Spleen (tissue), 13 donors: ENCODE measurements at places on chromosomes 3 and 15.

- no peak overlapping the region for H3K27ac ChIP-seq
- no peaks in the 10 kb centered on the region for H3K4me1 ChIP-seq
- no peaks in the 10 kb centered on the region for H3K27me3 ChIP-seq
- no peaks in the 10 kb centered on the region for H3K36me3 ChIP-seq
- no peak for DNase-seq
These were observed 776.2 kb downstream of the FHIT start for GRCh38 chr3:60475096-60475495.

DNA sequence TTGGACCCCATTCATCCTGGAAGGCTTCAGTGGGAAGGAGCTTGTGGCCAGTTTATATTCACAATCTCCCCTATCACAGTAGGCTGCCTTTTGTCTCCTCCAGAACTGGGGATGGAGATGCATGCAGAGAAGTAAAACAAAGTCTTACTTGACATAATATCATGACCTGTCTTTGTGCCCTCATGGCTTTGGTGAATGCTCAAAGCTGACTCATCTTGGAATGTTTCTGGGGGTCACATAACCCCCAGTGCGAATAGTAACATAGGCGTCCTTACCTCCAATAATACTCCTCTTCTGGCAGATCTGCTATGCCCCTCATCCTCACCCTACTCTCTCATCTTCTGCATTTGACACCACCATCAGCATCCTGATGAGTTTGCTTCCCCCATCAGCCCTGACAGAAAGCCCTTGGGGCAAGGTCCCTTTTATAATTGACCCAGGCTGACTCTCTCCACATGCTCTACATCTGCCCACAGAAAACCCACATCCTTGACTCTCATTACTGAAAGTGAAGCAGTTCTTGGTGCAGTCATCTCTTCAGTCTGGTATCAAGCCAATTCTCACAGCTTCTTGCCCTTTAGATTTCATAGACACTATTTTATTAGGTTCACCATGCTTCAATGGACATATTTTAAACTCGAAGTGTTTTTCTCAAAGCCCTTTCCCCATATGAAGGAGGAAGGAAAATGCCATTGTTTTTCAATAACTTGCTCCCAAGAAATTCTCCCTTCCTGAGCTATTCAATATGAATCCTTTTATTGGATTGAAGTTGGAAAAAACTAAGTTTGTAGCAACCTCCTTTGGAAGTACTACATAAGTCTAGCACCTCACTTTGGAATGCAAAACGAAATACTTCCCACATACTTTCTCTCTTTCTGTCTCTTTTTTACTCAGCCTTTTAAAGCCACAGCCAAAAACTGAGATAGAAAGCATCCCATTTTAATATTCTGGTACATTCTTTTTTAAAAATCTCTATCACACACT is 36.6 kb downstream of the OSTN start:
- H3K36me3 ChIP-seq = no peaks in the 10 kb centered on the region
- no peak overlapping the region for H3K27ac ChIP-seq
- no peak overlapping the region for H3K4me3 ChIP-seq
- H3K27me3 ChIP-seq = no peaks in the 10 kb centered on the region

DNA sequence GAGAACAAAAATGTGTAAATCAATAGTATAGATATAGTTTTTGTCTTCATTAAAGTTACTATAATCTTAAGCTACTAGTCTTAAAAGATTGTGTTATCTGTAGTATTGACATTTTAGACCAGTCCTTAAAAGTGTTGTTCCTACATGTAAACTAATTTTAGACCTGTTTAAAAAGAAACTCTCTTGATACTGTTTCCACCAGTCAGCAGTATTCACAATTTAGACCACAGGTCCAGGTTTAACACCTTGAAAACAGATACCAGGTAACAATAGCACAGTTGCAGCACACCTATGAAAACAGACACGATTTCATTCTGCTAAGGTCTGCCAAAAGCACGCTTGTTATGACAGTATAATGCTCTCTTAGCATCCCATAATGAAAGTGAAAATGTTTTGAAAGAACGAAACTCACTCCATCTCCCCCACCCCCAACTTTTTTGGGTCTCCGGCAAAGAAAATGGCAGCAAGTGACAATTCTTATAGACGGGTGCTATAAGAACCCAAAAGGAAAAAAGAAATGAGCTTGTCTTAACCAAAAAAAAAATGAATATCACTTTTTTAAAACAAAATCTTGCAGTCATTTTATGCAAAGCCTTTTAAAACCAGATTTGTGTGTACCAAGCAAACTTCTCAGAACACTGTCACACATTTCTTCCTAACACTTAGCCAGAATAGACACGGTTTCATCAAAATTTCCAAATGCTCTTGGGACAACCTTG is 1.6 kb downstream of the EIF4E3 start:
- no peaks in the 10 kb centered on the region for H3K27me3 ChIP-seq
- no peaks in the 10 kb centered on the region for H3K36me3 ChIP-seq
- peaks cover 70% of the 10 kb centered on the region for H3K4me1 ChIP-seq
- H3K4me3 ChIP-seq = peak overlapping the region; percentile 70
- peak overlapping the region; percentile 88 for H3K27ac ChIP-seq

DNA sequence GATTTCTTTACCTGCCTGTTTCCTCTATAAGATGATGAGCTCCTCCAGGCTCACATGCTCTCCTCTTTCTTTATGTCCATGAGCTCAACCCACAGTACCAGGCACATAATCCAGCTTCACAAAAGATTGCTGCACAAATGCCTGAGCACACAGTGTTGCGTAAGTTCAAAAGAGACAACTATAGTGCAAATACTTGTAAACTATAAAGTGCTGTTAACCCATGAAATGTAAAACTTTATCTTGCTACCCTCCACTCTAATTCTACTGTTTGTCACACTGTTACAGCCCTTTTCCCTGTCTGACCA is 101.0 kb upstream of the LPP start:
- H3K36me3 ChIP-seq = no peaks in the 10 kb centered on the region
- no peak for DNase-seq
- H3K27me3 ChIP-seq = no peaks in the 10 kb centered on the region

GRCh38 chr3:176992978-176993377 is 204.3 kb downstream of the TBL1XR1 start:
- H3K27ac ChIP-seq = no peak overlapping the region
- H3K36me3 ChIP-seq = no peaks in the 10 kb centered on the region
- H3K4me3 ChIP-seq = no peak overlapping the region
- H3K27me3 ChIP-seq = no peaks in the 10 kb centered on the region
- DNase-seq = no peak
- H3K4me1 ChIP-seq = no peaks in the 10 kb centered on the region

DNA sequence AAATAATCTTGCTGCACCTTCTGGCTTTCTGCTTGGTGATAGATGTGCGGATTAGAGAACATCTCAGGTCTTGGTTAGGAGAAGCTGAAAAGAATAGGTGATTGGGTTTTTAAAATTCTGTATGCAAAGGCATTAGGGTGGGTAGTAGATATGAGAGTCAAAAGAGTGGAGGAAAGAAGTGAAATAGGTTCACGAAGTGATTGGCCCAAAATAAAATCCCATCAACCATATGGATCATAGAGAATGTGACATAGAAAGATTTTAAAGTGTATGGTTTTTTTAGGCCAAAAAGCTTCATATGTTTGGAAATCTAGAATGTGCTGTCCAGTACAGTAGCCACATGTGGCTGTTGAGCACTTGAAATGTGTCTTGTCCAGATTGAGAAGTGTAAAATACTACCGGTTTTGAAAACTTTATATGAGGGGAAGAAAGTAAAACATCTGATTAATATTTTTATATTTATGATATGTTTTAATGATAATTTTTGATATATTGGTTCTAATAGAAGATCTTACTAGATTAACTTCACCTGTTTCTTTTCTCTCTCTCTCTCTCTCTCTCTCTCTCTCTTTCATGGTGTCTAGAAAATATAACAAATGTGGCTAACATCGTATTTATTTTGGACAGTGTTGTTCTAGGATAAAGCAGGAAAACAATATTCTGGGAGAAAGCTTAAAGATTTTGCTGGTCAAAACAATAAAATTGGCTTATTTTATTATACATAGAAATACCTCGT is 2.9 kb downstream of the MBNL1 start:
- no peaks in the 10 kb centered on the region for H3K36me3 ChIP-seq
- H3K27me3 ChIP-seq = no peaks in the 10 kb centered on the region

- peaks cover 6% of the 10 kb centered on the region for H3K27me3 ChIP-seq
- no peak for DNase-seq
- H3K4me1 ChIP-seq = no peaks in the 10 kb centered on the region
- no peak overlapping the region for H3K27ac ChIP-seq
These were observed 180.3 kb upstream of the TSC22D2 start for GRCh38 chr3:150227839-150228238.

- no peak for DNase-seq
- no peak overlapping the region for H3K4me3 ChIP-seq
- H3K4me1 ChIP-seq = peaks cover 33% of the 10 kb centered on the region
- H3K27ac ChIP-seq = no peak overlapping the region
- no peaks in the 10 kb centered on the region for H3K27me3 ChIP-seq
These were observed 22.8 kb downstream of the USF3 start for GRCh38 chr3:113673593-113673992.

DNA sequence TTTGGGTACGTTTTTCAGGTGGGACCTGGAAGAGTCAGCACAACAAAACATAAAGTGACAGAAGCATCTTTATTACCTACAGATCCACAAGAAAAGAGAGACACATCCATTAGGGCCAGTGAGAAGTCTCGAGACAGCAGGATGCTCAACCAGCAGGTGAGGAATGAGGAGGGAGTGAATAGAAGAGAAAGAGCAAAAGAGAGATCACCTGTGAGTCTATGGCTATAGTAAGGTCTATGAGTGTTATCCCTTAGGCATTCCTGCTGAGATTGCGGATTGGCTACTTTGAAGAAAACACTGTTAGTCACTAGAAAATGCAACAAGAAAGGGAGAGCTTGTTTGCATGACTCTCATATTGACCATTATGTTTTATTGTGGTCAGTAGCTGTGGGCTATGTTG is 1556.2 kb upstream of the GBE1 start:
- DNase-seq = no peak
- H3K4me3 ChIP-seq = no peak overlapping the region
- no peaks in the 10 kb centered on the region for H3K27me3 ChIP-seq
- H3K4me1 ChIP-seq = no peaks in the 10 kb centered on the region
- H3K36me3 ChIP-seq = no peaks in the 10 kb centered on the region

DNA sequence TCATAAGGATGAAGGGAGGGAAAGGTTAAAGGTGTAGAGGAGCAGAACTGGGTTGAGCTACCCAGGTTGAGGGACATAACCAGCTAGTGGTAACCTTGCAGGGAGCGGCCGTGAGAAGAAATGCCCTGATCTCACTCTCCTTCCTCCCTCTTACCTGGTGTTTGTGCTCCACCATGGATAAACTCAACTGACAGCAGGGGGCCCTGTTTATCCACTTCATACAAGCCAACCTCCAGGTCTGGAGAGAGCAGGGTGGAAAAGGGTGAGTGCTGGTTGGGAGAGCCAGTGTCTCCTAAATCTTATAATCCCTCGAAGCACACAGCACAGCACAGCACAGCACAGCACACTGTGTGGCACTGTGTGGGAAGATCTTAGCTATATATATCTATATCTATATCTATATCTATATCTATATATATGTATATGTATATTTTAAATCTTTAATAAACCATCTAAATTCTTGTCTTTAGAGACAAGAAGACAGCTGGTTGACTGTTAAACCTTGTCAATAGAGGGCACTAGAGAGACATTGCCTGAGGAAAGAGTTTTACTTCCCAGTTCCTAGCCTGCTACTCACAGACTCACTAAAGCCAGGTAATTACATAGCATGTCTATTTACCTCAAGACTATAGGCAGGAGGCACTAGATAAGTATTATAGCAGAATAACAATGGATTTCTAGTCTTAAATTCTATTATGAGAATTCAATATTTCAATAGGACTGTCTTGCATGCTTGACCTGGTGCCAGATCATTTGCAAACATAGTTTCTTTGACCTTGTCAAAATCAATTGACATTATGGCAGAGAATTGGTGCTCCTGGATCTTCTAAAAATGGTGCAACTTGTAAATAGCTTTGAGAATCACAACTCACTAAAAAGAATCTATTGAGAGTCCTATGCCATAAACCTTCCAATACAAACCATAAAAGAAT is 21.7 kb upstream of the FMN1 start:
- H3K4me1 ChIP-seq = no peaks in the 10 kb centered on the region
- no peaks in the 10 kb centered on the region for H3K36me3 ChIP-seq
- H3K27ac ChIP-seq = no peak overlapping the region
- H3K4me3 ChIP-seq = no peak overlapping the region
- peaks cover 3% of the 10 kb centered on the region for H3K27me3 ChIP-seq
- DNase-seq = no peak

- H3K36me3 ChIP-seq = no peaks in the 10 kb centered on the region
- no peak overlapping the region for H3K4me3 ChIP-seq
- no peaks in the 10 kb centered on the region for H3K4me1 ChIP-seq
- DNase-seq = no peak
- no peak overlapping the region for H3K27ac ChIP-seq
These were observed 3.5 kb upstream of the ITGB5 start for GRCh38 chr3:124890573-124891190.

- no peaks in the 10 kb centered on the region for H3K27me3 ChIP-seq
- H3K36me3 ChIP-seq = no peaks in the 10 kb centered on the region
- no peak overlapping the region for H3K4me3 ChIP-seq
- no peak for DNase-seq
These were observed 14.4 kb downstream of the ATP10A start for GRCh38 chr15:25848784-25849156.
